KBM-7 (cell line): ENCODE measurements at places on chromosomes 3 and 15.

- no peak for DNase-seq
These were observed 111.2 kb downstream of the MYO5A start for GRCh38 chr15:52417521-52417920.

GRCh38 chr3:117253636-117254035, 544.1 kb downstream of the TUSC7 start:
- DNase-seq = no peak

DNA sequence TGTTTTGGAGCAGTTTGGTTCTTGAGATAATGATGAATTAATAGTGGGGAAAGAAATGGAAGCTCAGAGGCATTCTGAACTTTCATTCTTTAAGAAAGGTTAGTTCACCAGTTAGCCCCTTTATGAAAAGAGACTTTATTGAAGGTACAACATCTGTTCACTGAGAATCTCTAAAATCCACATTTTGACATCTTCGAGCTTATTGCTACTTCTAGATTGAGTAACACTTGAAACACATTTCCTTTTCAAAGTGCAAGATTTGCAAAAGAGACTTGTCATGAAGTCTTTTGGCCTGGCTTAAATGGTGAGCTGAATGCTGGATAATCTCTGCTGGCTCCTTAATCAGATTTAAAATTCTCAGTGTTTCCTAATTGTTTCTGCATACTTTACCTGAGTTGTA, 42.3 kb downstream of the RAB8B start:
- DNase-seq = no peak

GRCh38 chr3:43000387-43000786, 21.3 kb downstream of the GASK1A start:
- DNase-seq = no peak

- DNase-seq = no peak
These were observed 152.3 kb downstream of the MAGI1 start for GRCh38 chr3:65886391-65886790.

GRCh38 chr3:188976407-188976806, 195.4 kb upstream of the TPRG1 start:
- DNase-seq = no peak

DNA sequence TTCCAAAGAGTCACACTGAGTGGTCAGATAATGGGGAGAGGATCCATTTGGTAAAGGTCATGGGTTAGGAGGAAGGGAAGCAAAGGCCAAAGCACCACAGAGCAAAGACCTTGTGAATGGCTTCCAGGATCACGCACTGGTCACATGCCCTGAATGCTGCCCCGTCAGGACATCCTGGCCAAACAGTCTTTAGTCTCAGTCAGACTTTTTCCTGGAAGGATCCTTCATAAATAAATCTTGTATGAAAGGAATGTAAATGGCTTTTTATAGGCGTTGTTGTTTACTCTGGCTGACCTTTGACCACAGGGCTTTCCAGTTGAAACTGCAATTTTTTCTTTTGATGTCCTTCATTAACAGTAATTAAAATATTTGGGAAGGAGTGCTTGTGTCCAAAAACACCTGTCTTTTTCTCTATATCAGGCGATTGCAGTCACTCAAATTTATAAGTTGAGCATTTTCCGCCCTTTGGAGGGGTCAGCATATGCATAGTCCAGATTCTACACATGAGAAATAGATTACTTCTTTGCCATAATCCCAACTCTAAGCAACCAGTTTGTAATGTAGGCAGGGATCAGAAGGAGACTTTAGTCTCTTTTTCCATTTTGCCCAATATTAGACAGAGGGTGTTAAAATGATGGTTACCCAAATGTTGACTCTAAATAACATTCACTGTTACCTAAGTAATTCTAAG, 48.4 kb downstream of the CHAC1 start:
- no peak for DNase-seq

DNA sequence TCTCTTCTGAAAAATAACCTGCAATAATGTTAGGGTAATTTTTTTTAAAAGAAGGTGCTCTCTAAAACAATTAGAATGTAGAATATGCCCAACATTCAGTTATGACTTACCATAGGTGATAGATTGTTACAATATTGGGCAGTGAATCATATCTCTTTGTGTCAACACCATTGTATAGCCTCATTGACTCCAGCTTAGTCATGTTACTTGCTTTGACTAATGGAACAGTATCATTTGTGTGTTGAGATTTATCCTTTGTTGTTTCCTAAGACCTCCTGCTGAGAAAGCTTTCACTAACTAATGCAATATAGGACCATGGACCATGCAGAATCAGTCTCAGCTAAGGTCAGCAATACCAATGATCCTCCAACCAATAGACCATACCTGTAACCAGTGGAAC, 1106.4 kb downstream of the SI start:
- no peak for DNase-seq

DNA sequence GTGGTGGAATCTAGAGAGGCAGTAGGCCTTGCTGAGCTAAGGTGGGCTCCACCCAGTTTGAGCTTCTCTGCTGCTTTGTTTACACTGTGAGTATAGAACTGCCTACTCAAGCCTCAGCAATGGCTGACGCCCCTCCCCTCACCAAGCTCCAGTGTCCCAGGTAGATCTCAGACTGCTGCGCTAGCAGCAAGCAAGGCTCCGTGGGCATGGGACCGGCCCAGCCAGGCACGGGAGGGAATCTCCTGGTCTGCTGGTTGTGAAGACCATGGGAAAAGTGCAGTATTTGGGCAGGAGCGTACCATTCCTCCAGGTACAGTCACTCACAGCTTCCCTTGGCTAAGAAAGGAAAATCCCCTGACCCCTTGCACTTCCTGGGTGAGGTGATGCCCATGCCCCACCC, 407.1 kb downstream of the ZPLD1 start:
- no peak for DNase-seq

DNA sequence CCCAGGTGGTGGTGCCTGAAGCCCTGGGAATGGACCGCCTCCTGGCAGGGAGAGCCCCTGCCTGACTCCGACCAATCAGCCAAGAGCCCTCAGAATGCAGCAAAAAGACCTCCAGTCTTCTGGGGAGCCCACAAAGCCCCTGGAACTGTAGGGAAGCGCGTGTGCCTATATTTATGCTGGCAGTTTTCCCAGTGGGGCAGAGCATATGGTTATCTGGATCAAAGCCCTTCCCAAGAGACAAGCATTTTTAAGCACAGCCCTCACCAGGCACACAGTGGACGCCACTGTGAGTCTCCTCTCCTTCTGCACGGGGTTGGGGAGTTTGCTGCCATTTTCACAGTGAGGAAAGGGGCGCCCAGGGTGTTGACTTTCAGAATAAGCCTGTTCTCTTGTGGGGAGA, 80.9 kb upstream of the RPL32 start:
- DNase-seq = no peak

- DNase-seq = no peak
These were observed 69.1 kb downstream of the MB21D2 start for GRCh38 chr3:192848371-192849233.

DNA sequence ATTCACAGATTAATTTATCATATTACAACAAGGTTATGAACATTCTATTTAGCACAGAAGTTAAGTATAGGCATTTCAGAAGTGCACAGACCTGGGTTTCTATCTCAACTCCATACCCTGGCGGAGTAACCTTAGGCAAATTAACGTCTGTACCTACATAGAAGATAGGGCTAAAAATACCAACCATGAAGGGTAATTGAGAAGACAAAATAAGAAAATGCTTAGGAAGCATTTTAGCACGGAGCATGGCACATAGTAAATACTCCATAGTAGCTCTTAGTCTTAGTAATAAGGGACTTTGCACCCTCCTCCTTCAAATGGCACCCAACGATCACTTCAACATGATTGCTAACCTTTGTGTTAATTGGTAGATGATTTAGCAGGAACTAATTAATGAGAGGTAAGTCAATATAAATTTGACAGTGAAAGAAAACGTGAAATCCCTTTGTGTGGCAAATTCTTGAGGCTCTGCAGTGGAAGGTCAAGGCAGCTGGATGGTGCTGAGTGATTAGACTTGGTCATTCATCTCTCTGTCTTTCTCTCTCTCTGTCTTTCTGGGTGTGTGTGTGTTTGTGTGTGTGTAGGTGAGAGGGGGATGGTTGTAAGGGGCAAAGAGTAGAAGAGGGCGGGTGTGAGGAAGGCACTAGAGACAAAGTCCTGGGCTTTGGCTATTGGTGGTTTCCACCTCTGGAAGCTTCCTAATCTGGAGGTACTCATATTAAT, 131.1 kb upstream of the PHLDB2 start:
- DNase-seq = no peak

GRCh38 chr3:48607519-48607918, 1.9 kb downstream of the UQCRC1 start:
- no peak for DNase-seq

DNA sequence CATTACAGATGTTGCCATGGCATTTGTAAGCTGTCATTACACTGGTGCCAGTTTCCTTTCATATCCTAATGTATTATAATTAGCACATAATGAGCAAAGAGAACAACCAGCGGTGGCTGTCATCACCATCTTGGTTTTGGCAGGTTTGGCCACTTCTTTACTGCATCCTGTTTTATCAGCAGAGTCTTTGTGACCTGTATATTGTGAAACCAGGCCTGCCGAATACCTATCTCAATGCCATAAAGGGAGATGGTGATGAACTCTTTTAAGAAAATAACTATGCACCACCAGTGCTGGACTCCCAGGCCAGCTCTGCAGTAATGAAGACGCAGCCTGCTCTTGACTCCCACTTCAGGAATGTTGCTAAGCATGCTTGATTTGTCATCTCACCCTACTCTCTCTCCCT, 458.1 kb upstream of the NR2F2 start:
- no peak for DNase-seq

- DNase-seq = peak; percentile 70
These were observed 44.0 kb downstream of the XXYLT1 start for GRCh38 chr3:195226900-195227447.

GRCh38 chr3:159751752-159752151, 236.9 kb upstream of the IL12A start:
- no peak for DNase-seq
